ENCODE measurements at places on chromosomes 6 and 20.
A peak's percentile ranks its signal among the peaks of the same experiment; 100 is the strongest.

DNA sequence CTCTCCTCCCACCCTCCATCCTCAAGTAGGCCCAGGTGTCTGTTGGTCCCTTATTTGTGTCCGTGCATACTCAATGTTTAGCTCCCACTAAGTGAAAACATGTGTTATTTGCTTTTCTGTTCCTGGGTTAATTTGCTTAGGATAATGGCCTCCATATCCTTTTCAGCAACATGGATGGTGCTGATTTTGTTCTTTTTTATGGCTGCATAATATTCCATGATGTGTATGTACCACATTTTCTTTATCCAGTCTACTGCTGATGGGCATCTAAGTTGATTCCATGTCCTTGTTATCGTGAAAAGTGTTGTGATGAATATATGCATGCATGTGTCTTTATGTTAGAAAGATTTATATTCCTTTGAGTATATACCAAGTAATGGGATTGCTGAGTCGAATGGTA is 314.9 kb upstream of the IRAK1BP1 start:
- no peak for DNase-seq

GRCh38 chr6:122374307-122374706 is 25.1 kb upstream of the HSF2 start:
- no peak for DNase-seq

GRCh38 chr20:23118144-23118543 is 32.0 kb upstream of the CD93 start:
- DNase-seq, result no peak

DNA sequence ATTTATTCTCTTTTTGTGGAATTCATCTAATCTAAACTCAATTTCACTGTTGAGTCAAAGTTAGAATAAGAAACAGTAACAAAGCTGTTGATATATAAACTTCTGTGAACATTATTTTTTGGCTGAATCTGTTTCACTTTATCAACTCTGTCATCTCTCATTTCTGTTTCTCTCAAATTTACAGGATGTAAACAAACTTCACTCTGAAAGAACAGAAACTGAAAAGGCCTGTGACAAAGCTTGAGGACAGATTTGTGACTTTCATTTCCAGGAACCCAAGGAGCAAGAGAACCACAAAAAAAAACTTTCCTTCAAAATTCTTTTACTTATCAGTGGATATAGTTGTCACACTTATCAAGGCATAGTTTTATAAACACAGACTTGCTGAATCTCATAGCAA is 447.9 kb upstream of the OPRM1 start:
- DNase-seq, result no peak

DNA sequence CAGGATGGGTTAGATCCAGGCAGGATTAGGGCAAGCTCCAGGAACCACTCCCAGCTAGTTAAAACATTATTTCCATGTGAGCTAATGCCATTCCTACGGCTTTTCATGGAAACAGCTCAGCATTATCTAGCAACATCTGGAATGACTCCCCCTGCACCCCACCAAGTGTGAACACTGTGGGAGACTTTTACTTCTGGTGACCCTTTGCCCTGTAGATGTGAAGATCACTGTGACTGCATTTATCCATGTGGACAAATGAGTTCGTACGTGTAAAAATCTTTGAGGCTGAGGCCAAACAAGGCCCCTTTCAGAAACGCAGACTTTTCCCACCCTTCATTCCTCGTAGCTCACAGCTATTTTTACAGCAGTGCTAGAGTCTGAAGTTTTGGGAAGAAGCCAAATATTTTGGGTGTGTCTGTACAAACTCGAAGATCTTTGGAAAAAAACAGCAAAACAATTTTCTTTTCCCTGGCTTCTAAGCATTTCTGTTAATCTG is 221.8 kb upstream of the SOX4 start:
- DNase-seq, result peak; percentile 73

DNA sequence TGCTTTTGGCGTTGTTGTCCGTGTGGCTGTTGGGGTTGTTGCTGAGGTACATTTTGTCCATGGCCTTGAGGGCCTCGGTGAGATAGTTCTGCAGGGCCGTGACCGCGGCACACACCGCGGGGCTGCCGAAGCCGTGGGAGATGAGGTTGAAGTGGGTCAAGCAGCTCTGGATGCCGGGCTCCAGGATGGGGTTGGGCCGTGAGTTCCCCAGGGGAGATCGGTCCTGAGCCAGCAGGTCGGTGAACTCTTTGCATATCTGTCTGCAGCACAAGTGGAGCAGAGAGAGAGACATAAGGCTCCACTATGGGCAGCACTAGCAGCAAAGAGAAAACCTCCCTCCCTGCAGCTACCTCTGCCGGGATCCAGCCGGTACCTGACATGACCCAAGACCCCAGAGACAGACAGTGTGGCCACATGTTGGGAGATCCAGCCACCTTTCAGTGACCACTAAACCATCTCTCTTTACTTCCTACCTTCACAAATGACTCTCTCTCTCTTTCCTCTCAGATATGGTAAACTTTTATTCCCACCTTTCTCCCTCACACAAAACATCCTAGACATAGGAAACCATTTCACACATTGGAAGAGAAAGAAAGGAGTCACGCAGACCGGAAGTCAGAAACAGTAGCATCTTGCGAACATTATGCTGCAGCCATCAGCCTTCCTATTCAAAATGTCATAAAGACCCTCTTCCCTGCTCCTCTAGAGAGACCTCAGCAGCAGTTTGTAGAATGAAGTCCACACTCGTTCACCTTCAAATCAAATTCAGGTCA is 16.2 kb downstream of the TFAP2A start:
- no peak for DNase-seq

DNA sequence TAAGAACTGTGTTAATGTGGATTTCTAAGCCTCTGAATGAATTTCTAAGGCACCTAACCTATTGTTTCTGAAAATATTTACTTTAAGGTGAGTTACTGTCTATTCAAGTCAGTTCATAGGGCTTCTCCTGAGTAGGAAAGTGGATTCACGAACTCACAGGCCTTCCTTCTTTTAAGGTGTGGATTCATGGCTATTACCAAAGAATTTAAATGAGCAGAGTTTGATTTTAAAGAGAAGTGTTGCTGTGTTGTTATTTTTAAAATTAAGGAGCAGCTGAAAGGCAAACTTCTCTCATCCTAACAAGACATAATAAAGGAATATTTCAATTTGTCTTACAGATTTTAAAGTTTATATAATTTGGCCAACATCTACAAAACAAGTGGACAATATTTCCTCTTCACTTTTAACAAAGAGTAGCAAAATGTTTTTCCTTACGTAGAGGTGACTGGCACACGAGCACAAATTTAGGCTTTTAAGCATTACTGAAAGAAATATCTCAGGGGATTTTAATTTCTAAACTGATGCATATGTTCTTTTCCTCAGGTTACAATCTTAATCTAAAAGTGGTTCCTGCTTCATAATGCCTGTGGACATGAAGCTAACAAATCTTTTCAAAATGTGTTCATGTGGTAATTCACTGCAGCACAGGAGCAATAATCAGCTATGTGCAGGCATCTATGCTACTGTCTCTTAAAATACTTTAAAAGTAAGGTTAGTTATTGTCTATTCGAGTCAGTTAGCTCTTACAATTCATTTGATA is 602 bp upstream of the TSPYL4 start:
- no peak for DNase-seq

DNA sequence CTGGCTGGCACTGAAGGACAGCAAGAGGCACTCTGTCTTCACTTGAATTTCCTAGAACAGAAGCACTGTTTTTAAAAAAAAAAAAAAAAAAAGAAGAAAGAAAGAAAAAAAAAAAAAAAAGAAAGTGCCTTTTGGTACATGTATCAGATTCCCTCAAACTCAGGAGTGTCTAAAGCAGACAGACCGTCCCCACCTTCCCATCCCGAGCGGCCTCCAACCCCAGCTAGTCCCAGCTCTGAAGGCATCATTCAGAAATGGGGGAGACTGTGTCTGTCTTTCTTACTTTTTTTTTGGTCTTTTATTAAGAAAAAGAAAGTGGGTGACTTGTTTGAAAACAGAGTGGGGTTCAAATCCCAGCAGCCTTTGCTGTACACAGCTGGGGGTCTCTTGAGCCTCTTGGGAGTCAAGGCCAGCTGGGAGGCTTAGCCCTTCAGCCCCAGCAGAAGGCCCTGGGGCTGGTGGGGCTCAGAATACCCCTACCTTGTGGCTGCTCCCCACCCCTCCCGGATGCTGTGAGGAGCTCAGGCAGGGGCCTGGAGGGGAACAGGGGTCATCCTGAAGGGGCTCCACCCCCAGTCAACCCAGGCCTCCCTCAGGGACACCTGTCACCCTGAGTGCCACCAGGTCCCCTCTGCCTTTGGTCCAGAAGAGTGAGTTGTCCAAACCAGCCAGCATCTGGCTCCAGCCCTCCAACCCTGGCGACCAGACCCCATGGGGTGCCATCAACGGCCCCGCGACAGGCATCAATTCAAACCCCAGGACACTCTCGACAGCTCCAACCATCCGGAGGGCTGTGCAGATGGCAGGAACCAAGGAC is 128.3 kb downstream of the TAF4 start:
- peak; percentile 22 for DNase-seq

GRCh38 chr20:4889446-4889845 is 111.9 kb downstream of the SLC23A2 start:
- no peak for DNase-seq

GRCh38 chr6:170516783-170517616 is 36.1 kb downstream of the PSMB1 start:
- no peak for DNase-seq

DNA sequence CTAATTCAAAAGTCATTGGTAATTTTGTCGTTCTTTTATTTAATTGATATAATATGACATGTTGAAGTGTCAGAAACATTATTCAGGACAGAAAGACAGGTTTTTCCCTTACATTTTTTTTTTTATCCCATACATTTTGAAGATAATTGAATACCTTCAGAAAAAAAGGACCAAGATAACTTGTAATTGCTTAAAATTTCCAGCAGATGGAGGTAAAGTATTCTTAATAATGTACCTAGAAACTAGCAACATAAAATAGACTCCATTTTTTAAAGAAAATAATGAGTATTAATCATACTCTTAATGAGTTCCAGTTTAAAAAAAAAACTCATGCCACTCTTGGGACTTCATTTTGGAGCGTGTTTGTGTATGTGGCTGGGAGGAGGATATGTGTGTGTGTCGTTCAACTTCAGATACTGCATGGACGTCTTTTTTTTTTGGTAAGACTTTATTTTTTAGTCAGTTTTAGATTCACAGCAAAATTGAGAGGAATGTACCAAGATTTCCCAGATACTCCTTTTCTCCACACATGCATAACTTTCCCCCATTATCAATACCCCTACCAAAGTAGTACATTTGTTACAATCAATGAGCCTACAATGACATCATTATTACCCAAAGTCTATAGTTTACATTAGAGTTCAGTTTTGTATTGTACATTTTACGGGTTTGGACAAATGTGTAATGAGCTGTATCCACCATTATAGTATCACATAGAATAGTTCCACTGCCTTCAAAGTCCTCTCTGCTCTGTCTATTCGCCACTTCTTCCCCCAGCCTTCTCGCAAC is 79.4 kb downstream of the ROS1 start:
- no peak for DNase-seq

GRCh38 chr6:110329714-110330436 is 28.3 kb downstream of the METTL24 start:
- no peak for DNase-seq
